Activated CD4-positive, alpha-beta T cell treated with anti-CD3 and anti-CD28 coated beads, Interleukin-2, amount 10 ng/mL, durations not matched to agents 24 days and 14 days (primary cell): ENCODE measurements at places on chromosomes 11 and 22. TPM values are rescaled to one million over a fixed set of nuclear protein-coding genes. Genes with fewer than 3 reads are reported as not detected.

OSBP2 gene
- total RNA-seq = 2.1 and 2.6 TPM in 2 replicates

GTSE1 gene
- total RNA-seq = 37.6 and 40.8 TPM in 2 replicates

OR51S1 gene
- total RNA-seq = not detected in 2 replicates

PTPN5 gene
- total RNA-seq = not detected in 2 replicates
